ENCODE measurements at places on chromosomes 11 and 22. TPM values are rescaled to one million over a fixed set of nuclear protein-coding genes. Genes with fewer than 3 reads are reported as not detected.

Gene OR52E8
- not detected for total RNA-seq

Gene C22orf15
- 0.29 TPM for total RNA-seq

Gene SCGB1D1
- total RNA-seq: not detected

Gene UQCC3
- total RNA-seq: 8.9 TPM

Gene CRACR2B
- 1.3 TPM for total RNA-seq

Gene NRXN2
- total RNA-seq: 0.23 TPM

Gene CCDC73
- not detected for total RNA-seq

GRCh38 chr11:70490208-70490607 is 91.9 kb downstream of the CTTN start:
- DNase-seq: no peak
- no peak overlapping the region for H3K4me3 ChIP-seq
- H3K27ac ChIP-seq: no peak overlapping the region

DNA sequence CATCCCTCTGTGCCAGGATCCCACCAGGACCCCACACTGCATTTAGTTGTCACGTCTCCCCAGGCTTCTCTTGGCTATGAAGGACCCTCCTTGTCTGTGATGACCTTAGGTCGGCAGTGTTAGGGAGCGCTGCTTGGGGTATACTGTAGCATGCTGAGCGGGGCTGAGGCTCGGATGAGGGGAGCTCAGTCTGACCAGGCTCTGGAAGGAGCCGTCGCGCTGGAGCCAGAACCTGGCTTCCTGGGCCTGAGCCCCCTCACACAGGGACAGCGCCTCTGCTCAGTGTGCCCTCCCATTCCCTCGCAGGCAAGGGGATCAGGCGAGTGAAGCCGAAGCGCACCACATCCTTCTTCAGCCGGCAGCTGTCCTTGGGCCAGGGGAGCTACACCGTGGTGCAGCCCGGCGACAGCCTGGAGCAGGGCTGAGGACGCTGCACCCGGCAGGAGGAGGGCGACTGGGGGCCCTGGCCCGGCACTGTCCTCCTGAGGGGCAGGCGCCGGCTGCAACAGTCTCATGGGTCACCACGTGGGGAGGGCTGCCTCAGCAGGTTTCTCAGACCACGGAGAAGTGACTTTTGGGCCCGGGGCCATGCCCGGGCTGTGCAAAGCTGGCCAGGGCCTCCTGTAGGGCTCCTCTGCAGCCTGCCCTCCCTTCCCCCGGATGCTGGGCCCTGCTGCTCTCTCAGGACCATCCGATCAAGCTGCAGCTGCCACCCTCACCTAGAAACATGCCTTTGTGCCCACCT is 11.5 kb upstream of the NEAT1 start:
- H3K36me3 ChIP-seq: peaks cover 17% of the 10 kb centered on the region
- H3K27ac ChIP-seq: no peak overlapping the region
- no peaks in the 10 kb centered on the region for H3K27me3 ChIP-seq
- H3K4me3 ChIP-seq: no peak overlapping the region
- peaks cover 7% of the 10 kb centered on the region for H3K4me1 ChIP-seq
- no peak for DNase-seq

DNA sequence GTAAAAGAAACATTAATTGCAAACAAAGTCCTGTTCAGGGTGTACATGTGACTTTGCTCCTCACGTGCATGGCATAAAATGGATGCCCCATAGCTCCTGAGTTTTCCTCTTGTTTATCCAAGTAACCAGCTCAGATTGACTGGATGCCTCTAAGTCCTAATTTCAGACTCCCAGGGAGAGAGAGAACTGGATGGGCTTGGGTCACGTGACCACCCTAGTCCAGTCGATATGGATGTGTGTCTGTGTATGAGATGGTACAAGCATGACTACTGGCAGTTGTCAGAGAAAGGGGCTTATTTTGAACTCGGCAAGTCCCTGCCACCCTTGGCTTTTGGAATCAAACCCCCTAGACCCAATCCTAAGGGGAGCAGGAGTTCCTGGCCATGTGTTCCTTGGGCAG is 35.4 kb upstream of the PLET1 start:
- no peak overlapping the region for H3K27ac ChIP-seq
- DNase-seq: no peak
- no peak overlapping the region for H3K4me3 ChIP-seq
- H3K4me1 ChIP-seq: peaks cover 35% of the 10 kb centered on the region
- H3K36me3 ChIP-seq: peaks cover 4% of the 10 kb centered on the region
- H3K27me3 ChIP-seq: peaks cover 6% of the 10 kb centered on the region

- DNase-seq: no peak
- no peak overlapping the region for H3K27ac ChIP-seq
- no peaks in the 10 kb centered on the region for H3K27me3 ChIP-seq
- no peaks in the 10 kb centered on the region for H3K4me1 ChIP-seq
- no peak overlapping the region for H3K4me3 ChIP-seq
- no peaks in the 10 kb centered on the region for H3K36me3 ChIP-seq
Observed at GRCh38 chr11:27934830-27935145, 173.2 kb downstream of the KIF18A start.

DNA sequence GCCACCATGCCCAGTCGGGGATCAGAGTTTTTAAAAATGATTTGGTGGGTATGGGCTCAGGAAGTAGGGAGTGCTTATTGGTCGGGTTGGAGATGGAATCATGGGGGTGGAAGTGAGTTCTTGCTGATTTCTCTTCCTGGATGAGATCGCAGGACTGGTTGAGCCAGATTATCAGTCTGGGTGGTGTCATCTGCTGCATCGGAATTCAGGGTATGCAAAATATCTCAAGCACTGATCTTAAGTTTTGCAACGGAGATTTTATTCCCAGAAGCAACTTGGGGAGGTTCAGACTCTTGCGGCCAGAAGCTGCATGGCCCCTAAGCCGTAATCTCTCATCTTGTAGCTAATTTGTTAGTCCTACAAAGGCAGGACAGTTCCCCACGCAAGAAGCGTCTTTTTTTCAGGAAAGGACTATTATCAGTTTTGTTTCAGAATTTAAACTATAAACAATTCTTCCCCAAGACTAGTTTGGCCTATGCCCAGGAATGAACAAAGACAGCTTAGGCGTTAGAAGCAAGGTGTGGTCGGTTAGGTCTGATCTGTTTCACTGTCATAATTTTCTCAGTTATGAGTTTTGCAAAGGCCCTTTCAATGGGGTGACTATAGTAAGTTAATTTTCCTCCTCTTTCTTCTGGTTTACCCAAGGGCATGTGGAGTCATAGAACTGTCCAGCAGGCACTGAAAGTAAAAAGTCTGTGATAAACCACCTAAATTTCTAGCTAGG is 1.4 kb upstream of the PIWIL3 start:
- H3K27ac ChIP-seq: no peak overlapping the region
- H3K36me3 ChIP-seq: no peaks in the 10 kb centered on the region
- H3K27me3 ChIP-seq: peaks cover 20% of the 10 kb centered on the region
- H3K4me1 ChIP-seq: peaks cover 5% of the 10 kb centered on the region

- peak overlapping the region; percentile 39 for H3K4me3 ChIP-seq
- no peak overlapping the region for H3K27ac ChIP-seq
- H3K27me3 ChIP-seq: no peaks in the 10 kb centered on the region
- peaks cover 14% of the 10 kb centered on the region for H3K36me3 ChIP-seq
- DNase-seq: peak; percentile 91
Observed at GRCh38 chr11:64341851-64342791, 2.1 kb downstream of the CCDC88B start.

- no peaks in the 10 kb centered on the region for H3K4me1 ChIP-seq
- no peak overlapping the region for H3K27ac ChIP-seq
- no peaks in the 10 kb centered on the region for H3K36me3 ChIP-seq
- no peaks in the 10 kb centered on the region for H3K27me3 ChIP-seq
- no peak overlapping the region for H3K4me3 ChIP-seq
Observed at GRCh38 chr11:37695283-37695682, 1097.2 kb upstream of the RAG2 start.

GRCh38 chr11:46977038-46977813 is 40.7 kb downstream of the CSTPP1 start:
- H3K4me3 ChIP-seq: no peak overlapping the region
- H3K4me1 ChIP-seq: peaks cover 16% of the 10 kb centered on the region
- DNase-seq: no peak
- H3K27me3 ChIP-seq: no peaks in the 10 kb centered on the region
- H3K36me3 ChIP-seq: peaks cover 4% of the 10 kb centered on the region

DNA sequence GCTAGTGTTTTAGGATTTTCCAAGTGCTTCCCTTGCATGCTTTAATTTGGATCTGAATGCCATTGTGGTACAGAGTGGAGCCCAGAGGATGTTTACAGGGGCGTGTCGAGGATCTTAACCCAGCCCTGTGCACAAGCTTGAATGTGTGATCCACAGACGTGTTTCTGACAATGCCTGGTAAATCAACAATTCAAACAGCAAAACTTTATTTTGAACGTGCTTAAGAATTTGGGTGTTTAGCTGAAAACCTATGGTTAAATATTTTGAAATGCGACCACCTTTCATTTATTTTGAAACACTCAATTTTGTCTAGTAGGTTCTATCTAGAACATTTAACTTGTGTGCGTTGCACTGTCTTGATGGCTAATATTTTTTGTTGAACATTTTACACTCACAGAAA is 1.8 kb downstream of the TUBA8 start:
- no peak for DNase-seq
- peaks cover 2% of the 10 kb centered on the region for H3K36me3 ChIP-seq
- H3K4me1 ChIP-seq: peaks cover 19% of the 10 kb centered on the region
- no peak overlapping the region for H3K27ac ChIP-seq
- peaks cover 42% of the 10 kb centered on the region for H3K27me3 ChIP-seq

DNA sequence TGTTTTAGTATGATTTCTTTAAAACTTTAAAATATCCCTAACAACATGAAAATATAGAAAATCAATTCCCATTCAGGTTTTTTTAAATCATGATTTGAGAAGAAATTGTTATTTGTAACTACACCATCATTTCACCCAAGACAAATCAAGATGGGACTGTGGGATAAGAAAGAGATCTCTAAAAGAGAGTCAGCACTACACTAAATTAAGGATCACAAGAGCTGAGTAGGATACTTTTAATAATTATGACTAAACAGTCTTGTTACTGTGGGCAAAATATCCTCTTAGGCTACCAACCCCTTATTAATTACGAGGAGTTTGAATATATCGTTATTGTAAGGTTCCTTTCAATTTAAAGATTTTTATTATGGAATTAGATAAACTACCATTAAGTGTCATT is 3.0 kb downstream of the GAS2 start:
- no peak for DNase-seq
- H3K4me3 ChIP-seq: no peak overlapping the region

DNA sequence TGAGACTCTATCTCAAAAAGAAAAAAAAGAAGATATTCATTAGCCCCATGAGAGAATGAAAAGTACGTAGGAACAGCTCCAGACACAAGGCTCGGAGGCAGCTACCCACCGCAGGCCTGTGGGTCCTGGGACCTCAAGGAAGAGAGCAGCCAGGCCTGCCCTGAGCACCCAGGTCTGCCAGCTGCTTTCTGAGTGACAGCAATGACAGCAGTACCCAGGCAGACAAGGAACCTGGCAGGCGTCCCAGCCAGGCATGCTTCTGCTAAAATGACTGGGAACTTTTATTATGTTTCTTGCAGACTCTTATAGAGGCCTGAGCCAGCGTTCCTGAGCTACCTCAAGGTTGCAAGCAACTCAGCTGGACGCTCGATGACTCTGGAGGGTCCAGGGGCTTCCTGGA is 31.6 kb downstream of the CPT1A start:
- no peak overlapping the region for H3K27ac ChIP-seq
- H3K4me3 ChIP-seq: no peak overlapping the region
- H3K27me3 ChIP-seq: no peaks in the 10 kb centered on the region
- no peaks in the 10 kb centered on the region for H3K36me3 ChIP-seq
- H3K4me1 ChIP-seq: no peaks in the 10 kb centered on the region

GRCh38 chr11:10019906-10020682 is 273.9 kb downstream of the SBF2 start:
- H3K36me3 ChIP-seq: no peaks in the 10 kb centered on the region
- no peak overlapping the region for H3K4me3 ChIP-seq
- H3K27me3 ChIP-seq: no peaks in the 10 kb centered on the region
- DNase-seq: no peak

- H3K27me3 ChIP-seq: no peaks in the 10 kb centered on the region
- H3K4me3 ChIP-seq: no peak overlapping the region
- H3K36me3 ChIP-seq: peaks cover 19% of the 10 kb centered on the region
- H3K4me1 ChIP-seq: peaks cover 24% of the 10 kb centered on the region
- DNase-seq: peak; percentile 59
- no peak overlapping the region for H3K27ac ChIP-seq
Observed at GRCh38 chr11:72040491-72041363, 39.6 kb downstream of the NUMA1 start.

GRCh38 chr22:46542011-46542985 is 4.9 kb upstream of the CELSR1 start:
- DNase-seq: peak; percentile 54
- H3K36me3 ChIP-seq: no peaks in the 10 kb centered on the region
- no peak overlapping the region for H3K4me3 ChIP-seq
- peaks cover 42% of the 10 kb centered on the region for H3K27me3 ChIP-seq

GRCh38 chr22:48188231-48188721 is 1425.8 kb downstream of the TBC1D22A start:
- no peak overlapping the region for H3K27ac ChIP-seq
- no peak for DNase-seq
- H3K27me3 ChIP-seq: peaks cover 4% of the 10 kb centered on the region

DNA sequence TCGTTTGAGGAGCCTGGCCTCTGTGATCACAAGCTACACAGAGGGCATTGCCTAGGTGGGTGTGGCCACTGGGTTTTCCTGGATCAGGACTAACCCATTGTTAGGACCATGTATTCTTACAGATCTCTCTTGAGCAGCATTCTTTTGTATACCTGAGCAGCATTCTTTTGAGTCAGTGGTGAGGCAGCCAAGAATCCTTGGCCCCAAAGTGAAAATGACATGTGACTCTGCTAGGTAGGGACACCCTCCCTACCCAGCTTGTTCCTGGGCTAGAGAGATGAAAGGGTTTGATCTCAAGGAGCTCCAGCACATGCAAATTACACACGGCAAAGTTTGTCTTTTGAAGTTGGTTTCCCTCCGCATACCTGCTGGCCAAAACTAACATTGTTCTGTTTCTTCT is 55.0 kb upstream of the HORMAD2 start:
- DNase-seq: no peak
- H3K4me1 ChIP-seq: peaks cover 22% of the 10 kb centered on the region
- H3K27me3 ChIP-seq: no peaks in the 10 kb centered on the region
- H3K4me3 ChIP-seq: no peak overlapping the region
- H3K36me3 ChIP-seq: peaks cover 55% of the 10 kb centered on the region

DNA sequence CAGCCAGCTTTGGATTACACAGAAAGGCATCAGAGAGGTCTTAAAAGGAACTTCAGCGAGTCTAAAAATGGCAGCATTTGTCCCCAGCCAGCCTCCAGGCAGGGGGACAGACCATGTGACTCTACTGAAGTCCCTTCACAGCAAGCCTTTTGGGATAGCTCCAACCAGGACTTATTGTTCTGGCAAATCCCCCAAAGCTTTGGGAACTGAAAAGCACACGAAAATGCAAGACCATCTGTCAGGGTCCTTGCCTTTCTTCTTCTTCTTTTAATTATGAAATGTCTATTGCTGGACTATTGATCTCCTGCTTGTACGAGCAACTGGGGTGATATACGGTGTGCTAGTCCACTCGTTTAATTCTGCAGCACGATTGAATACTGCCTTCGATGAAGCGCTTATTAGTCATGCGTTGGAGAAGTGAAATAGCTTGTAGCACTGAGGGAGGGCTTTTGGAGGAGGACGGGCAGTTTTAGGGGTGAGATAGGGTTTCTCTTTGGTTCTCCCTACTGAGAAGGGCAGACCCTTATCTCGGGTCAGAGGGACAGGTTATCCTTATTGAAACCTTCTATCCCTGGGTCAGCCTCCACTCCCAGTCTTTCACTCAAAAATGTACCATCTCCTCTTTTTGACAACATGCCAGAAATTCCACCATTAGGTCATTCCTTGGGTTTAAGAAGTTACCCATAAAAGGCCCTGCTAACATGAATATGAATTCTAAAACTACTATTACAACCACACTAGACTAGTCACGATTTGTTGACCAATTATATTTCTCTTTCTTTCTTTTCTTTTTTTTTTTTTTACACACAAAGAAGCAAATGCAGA is 416.4 kb downstream of the MIAT start:
- peaks cover 3% of the 10 kb centered on the region for H3K27me3 ChIP-seq
- no peaks in the 10 kb centered on the region for H3K36me3 ChIP-seq
- no peak for DNase-seq
- no peak overlapping the region for H3K4me3 ChIP-seq
- H3K4me1 ChIP-seq: no peaks in the 10 kb centered on the region
